ENCODE measurements at places on chromosomes 13 and 19.

DNA sequence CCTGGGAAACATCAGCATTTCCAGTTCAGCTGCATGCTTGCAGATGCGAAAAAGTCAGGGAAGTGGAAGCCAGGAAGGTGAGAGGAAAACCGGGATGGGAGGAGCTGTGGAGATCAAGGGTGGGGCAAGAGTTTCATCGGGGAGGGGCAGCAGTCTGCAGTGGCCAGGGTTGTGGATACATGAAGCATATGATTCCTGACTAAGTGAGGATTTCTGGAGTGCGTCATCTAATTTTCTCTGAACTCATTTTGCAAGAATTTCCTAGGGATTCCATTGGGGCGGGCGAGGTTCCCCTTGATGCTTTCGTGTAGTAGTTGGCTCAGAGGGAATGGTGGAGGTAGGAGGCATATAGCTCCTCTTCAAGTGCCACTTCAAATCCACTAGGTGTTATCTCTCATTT lies 344.1 kb upstream of the TMTC4 start:
- DNase-seq, result no peak

GRCh38 chr19:45177817-45178261 lies at the start of gene TRAPPC6A:
TRAPPC6A (minus strand) TSS chr19:45178237; CDS start chr19:45178218, 19 bp downstream.
- DNase-seq, result no peak

- DNase-seq, result no peak
Observed at GRCh38 chr13:109778102-109778542, 8.3 kb downstream of the IRS2 start.

DNA sequence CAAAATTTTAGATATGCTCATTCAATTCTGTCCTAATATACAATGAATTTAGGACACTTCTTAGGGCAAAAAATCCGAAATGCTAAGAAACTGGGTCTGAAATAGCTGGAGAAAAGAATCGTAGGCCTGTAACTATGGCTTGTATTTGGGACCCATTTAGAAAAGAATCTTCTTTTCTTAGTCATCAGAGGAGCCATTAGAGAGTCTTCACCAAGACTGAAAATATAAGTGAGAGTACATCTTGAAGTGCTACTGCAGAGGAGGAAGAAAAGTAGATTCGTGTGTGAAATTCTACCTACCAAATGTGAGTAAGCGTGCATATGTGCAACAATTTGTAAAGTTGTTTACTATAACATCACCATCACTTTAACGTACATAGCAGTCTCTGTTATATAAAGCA lies 8.8 kb upstream of the DACH1 start:
- no peak for DNase-seq

DNA sequence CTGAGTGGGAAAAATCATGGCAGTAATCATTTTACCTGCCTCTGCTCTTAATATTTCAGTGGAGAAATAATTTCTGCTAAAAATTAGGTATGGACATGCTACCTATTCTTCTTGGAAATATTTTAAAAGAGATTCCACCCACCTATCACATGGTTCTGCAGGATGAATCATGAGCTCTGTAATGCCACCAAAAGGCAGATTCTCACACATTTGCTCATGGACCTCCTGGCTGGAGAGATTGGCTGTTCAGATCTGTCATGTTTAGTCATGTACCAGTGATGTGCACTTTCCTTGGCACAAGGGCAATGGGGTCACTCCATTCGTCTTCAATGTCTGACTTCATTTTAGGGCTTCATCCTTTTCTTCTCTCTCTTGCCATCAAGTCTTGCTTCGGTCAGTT lies 101.8 kb upstream of the MBNL2 start:
- no peak for DNase-seq

DNA sequence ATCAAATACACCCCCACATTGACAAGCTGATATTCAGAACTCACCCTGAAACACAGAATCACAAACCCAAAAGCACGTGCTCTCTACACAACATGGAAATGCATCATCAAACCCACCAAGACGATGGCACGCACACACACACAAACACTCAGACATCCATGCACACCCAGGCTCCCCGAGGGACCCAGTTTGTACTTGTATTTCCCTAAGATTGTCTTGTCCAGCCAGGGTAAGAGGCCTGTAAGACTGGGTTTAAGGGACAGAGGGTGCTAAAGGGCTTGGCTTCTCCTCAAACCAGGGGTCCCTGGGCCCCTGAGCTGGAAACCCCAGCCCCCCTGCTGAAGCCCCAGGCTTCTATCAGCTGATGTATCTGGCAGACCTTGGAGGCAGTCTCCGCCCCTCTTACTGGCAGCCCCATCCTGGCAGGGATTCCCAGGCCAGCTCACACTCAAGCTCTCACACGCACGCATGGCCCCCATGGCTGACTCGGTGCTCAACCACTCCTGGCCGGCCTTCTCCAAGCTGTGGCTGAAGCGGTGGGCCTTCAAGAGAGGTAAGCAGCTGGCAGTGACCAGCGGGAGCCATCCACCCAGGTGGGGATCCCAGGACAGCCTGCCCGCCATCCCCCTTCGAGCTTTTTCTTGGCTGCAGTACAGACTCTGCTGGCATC lies 6.5 kb downstream of the ARHGEF18 start:
- peak; percentile 60 for DNase-seq

- DNase-seq, result no peak
Observed at GRCh38 chr19:30679789-30680188, 307.6 kb downstream of the ZNF536 start.

- no peak for DNase-seq
Observed at GRCh38 chr19:41606215-41606837, 20.5 kb downstream of the CEACAM4 start.

GRCh38 chr19:45496349-45496953 lies 396 bp downstream of the RTN2 start:
- DNase-seq, result peak; percentile 76

DNA sequence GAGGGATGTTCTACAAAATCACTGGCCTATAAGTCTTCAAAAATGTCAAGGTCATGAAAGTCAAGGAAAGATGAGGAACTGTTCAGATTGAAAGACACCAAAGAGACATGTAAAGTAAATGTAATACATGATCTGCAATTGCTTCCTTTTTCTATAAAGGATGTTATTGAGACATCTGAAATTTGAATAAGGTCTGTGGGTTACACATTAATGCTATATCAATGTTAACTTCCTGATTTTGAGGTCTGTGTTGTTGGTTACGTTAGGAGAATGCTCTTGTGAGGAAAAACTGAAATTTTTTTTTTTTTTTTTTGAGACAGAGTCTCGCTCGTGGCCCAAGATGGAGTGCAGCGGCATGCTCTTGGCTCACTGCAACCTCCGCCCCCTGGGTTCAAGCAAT lies 197.4 kb downstream of the RGCC start:
- DNase-seq, result no peak

- DNase-seq, result peak; percentile 72
Observed at GRCh38 chr13:83881917-83882605, at the start of gene SLITRK1. SLITRK1 (minus strand) TSS chr13:83882474; CDS start chr13:83881507, 967 bp downstream.

DNA sequence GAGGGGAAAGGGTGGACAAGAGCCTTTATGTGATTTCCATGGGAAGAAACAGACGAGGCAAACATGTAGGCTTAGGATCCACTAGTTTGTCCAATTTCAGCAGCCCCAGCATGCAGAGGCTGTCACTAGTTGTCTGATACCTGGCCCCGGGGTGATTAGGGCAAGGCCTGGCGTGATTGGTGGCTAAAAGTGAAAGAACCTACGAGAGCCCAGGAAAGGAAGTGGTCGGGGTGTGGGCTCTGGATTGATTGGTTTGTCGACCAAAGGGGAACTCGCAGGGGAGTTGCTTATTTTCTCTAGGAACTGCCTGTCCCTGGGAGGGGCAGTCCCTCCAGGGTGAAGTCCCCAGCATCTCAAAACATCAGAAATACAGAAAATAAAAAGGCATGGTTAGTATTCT lies 64.2 kb upstream of the UQCRFS1 start:
- peak; percentile 31 for DNase-seq

- no peak for DNase-seq
Observed at GRCh38 chr13:30173303-30173610, 134.1 kb downstream of the KATNAL1 start.

DNA sequence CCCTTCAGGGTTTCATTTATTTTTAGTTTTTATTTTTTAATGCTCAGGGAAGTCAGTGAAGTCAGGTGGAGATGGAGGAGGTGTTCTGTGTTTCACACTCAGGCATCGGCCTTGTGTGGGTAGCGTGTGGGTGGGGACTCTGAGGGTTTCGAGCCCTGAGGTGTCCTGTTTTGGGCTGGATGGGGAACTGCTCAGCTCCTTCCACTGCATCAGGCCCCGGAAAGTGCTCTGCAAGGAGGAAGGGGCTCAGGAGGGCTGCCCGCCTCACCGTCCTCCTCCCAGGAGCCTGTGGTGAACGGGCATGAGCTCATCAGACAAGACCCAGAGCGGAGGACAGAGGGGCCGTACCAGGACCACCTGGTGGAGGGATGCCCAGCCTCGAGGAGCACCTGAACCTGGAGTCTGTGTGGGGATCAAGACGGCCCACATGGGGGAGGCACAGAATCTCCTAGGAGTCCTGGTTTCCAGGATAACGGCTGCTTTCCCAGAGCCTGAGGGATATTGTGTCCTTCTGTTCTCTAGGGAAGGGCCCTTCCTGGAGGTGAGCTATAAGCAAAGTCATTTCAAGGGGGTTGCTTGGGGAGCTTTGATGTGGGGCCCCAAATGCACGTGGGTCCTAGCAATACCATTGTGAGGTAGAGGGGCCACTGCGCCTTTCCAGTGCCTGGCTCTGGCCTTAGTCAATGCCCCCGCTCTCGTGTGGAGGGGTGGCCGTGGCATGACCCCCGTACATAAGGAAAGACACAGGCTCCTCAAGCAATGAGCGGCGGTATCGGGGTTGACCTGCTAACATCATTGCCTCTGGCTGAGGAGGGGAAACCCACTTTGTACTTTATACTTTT lies 13.5 kb upstream of the GAS6 start:
- no peak for DNase-seq

DNA sequence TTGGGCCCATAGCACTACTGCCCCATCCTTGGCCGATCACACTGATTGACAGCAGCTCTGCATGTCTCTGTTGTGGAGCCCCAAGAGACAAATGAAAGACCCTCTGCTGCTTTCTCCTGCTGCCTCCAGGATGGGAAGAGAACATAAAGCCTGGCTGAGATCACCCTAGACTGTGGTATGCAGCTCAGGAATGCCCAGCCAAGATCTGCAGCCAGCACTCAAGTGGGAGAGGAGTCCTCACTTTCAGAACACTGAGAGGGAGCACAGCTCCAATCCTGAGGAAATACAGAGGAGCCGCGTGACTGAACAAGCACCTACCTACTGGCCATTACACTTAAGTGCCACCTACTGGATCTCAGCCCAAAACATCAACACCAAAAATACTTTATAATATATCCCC lies 203.0 kb downstream of the POSTN start:
- no peak for DNase-seq

- DNase-seq, result no peak
Observed at GRCh38 chr19:38834104-38834490, 2.5 kb upstream of the ECH1 start.

- DNase-seq, result no peak
Observed at GRCh38 chr13:44129418-44129817, 244.2 kb upstream of the SERP2 start.

DNA sequence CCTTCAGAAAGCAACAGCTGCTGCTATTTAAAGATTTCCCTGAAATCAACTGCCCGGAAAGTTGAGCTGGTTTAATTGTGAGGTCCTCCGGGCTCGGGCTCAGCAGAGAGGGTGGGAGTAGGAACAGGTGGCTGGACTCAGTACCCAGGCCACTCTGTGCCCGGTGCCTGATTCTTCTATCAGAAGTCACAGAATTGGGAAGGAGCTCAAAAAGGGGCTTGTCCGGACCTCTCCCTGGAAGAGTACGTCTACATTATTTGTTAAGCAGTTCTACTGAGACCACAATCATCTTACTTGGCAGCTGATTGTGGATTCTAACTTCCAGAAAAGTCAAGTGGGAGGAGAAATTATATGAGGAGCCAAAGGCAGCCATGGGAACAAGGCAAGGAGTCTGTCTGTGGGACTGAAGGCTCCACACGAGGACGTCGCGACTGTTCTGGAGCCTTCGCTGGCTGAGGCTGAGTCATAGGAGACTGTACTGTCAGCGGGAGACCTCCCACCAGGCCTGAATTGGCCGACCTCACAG lies 91.7 kb upstream of the ANKRD10 start:
- DNase-seq, result peak; percentile 70

- DNase-seq, result no peak
Observed at GRCh38 chr13:98599502-98600328, 22.8 kb upstream of the STK24 start.

GRCh38 chr19:30362156-30362754 lies 9.9 kb upstream of the ZNF536 start:
- no peak for DNase-seq

GRCh38 chr13:75505327-75505726 lies 23.4 kb upstream of the TBC1D4 start:
- no peak for DNase-seq

DNA sequence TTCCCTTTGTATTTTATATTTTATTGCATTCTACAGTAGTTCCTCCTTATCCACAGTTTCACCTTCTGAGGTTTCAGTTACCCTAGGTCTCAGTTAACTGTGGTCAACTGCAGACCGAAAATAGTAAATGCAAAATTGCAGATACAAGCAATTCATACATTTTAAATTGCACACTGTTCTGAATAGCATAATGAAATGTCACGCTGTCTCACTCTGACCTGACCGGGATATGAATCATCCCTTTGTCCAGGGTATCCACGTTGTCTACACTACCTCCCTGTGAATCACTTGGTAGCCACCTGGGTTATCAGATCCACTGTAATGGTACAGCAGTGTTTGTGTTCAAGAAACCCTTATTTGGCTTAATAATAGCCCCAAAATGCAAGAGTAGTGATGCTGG lies 325.0 kb downstream of the DNAJC15 start:
- DNase-seq, result no peak

DNA sequence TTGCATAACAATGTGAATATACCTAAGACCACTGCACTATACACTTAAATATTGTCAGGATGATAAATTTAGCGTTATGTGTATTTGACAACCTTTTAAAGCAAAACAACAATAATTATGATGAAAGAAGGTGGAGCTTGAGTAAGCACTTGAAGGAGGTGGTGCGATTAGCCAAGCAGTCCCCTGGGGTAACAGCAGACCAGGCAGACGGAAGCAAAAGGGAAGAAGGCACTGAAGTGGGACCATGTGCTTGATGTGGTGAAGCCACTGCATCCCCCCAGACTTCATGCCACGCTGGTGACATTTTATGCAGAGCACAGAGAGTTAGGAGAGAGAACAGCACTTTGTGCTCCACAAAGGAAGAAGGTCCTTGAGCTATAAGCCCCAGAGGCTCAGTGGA lies 58.3 kb upstream of the ZNF507 start:
- no peak for DNase-seq

GRCh38 chr13:105341256-105341655 lies 1194.2 kb downstream of the EFNB2 start:
- no peak for DNase-seq

GRCh38 chr13:52851137-52851962 lies 2.9 kb upstream of the PCDH8 start:
- DNase-seq, result peak; percentile 69

GRCh38 chr13:34617473-34618083 lies 324.5 kb upstream of the NBEA start:
- DNase-seq, result no peak
